ENCODE measurements at places on chromosomes 7 and 10.

DNA sequence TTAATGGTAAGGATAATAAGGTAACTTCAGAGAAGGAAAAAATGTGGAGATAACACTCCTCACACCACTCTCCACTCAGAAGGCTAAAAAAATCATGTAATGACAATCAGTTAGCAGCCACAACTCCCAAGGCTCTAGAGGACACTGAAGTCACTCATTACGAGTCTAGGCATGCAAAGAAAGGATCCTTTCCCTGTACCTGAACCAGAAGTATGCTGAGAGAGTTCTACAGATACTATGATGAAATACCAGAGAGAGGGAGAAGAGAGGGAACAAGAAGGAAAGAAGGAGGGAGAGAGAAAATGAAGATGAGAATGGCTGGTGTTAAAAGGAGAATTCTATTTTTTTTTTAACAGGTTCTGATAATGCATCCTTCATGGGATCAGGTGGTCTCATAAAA lies 224.3 kb upstream of the PLXNA4 start:
- DNase-seq, result no peak

- no peak for DNase-seq
Observed at GRCh38 chr10:89185658-89186057, 21.5 kb downstream of the CH25H start.

DNA sequence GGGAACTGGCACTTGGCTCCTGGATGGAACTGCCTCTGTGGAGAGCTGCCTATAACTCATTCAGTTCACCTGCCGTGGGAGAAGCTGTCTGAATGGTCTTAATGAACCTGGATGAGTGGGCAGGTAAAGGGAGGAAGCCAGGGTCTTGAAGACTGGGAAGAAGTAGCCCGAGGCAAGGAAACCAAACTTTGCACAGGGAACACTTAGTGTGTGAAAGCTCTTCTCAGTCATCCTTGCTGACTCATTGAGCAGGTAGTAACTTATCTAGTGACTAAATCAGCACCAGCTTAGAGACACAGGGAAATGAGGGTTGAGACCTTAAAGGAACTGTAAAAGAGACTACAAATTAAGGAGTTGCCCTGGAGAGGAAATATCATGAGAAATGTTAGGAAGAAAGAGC lies 9.9 kb downstream of the LRRC4 start:
- no peak for DNase-seq

- no peak for DNase-seq
Observed at GRCh38 chr10:116699049-116699448, 43.3 kb downstream of the HSPA12A start.

DNA sequence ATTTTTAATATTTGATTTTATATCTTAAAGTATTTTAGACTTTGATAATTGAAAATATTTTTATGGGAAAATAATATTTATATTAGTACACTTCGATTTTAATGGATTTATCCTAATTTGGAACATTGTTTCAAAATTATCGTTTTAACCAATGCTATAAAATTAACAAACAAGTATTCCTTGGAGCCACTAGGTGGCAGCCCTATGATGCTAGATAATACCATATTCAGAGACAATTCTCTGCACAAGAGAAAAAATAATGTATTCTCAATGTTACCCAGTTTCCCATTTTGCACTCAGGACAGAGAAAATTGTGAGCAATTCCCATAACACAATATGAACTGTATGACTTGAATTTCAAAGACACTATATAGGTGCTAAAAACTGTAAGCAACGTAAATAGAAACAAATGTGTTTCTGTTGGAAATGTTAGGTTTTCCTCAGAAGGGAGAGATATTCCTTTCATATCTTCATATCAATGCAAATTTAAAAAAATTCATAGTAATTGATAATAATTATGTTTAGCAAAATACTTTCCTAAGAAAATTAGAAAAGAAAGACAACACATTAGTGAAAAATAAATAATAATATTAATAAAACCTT lies 237.8 kb downstream of the SEMA3E start:
- DNase-seq, result peak; percentile 40

DNA sequence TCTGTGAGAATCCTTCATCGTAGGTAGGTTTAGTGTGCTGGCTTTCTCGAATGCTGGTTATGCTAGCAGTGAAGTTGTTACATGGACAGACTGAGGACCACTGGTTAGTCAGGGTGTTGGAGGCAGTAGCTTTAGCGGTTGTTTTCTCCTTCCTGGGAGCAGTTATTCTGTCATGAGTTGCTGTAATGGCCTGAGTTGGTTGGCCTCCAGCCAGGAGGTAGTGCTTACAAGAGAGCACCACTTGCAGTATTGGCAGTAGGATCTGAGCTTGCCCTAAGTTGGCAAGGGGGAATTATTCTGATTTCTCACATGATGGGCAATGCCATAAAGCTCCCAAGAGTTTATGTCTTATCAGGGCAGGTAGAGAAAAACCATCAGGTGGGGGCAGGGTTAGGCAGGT lies 58.0 kb downstream of the IPMK start:
- DNase-seq, result no peak

DNA sequence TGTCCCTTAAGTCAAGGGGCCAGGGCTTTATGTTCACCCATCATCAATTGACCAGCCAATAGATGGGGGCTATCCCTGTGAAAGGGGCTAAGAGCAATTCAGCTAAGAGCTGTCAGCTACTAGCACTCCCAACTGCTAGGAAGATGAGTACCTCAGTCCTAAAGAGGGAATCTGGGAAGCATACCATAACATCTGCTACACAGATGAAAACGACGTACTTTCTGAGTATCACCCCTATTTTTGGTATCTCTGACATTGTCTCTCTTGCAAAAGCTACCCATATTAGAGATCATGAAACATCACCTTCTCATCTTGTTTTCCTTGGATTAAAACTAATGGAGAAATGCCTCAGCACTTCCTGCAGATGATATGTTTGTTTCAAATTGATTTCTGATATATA lies 7.5 kb upstream of the SMNDC1 start:
- DNase-seq, result no peak

Measured in smooth muscle cell of the brain vasculature (primary cell).